Upper lobe of right lung (tissue), 1 donor: ENCODE measurements at places on chromosomes 3 and 15. TPM values are rescaled to one million over a fixed set of nuclear protein-coding genes. Genes with fewer than 3 reads are reported as not detected.

MRAS gene
- total RNA-seq, result 79.4 TPM

BSN gene
- total RNA-seq, result 0.43 TPM

CSTA gene
- 22.3 TPM for total RNA-seq

C3orf52 gene
- 20.1 TPM for total RNA-seq

DNA sequence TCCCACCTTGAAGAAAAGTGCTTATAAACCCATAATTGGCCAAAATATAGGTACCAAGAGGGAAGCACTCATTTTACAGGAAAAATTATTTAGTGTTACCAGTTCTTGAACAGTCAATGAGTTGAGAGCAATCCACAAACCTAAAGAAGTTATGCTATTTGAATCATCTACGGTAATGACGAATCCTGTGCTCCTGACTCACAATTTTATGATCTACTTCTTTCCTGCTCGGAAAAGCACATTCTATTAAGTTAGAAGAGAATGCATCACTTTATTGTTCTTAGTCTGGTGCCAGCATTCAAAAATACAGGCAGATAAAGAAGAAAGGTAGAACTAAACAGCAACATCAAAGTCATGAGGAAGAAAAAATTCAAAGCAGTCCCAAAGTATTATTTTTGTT, 33.2 kb downstream of the CHRM5 start:
- no peak for DNase-seq
- H3K27me3 ChIP-seq, result no peaks in the 10 kb centered on the region
- no peak overlapping the region for H3K27ac ChIP-seq
- no peaks in the 10 kb centered on the region for H3K36me3 ChIP-seq

DNA sequence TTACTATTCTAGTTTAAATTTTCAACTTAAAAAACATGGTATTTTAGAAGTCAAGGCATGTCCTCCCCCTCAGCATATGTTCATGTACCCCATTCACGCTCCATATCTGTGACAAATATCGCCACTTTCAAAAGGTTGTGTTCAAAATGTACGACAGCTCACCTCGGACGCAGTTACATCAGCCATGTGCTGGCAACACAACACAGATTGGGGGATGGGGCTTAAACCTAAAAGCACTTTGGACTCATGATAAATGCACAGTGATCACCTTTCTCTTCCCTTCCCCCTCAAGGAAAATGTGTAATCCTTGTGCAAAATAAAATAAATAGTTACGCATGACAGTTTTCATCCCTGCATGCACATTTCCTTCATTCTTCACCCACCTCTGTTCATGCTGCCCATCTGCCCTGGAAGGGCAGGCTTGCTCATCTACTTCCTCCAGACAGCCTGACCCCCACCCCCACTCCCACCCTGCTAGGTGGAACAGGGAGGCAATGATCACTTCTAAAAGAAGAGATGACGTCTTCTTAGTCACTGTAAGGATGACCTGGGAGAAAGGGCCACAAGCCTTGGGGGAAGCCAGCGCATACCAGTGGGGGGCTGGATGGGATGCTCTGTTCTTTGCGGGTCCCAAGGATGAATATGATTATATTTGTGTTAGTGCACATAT, 271.4 kb upstream of the SEMA6D start:
- H3K4me1 ChIP-seq, result no peaks in the 10 kb centered on the region
- H3K4me3 ChIP-seq, result no peak overlapping the region
- DNase-seq, result no peak
- H3K27me3 ChIP-seq, result no peaks in the 10 kb centered on the region
- H3K36me3 ChIP-seq, result no peaks in the 10 kb centered on the region

- H3K4me1 ChIP-seq, result no peaks in the 10 kb centered on the region
- H3K4me3 ChIP-seq, result no peak overlapping the region
- no peak overlapping the region for H3K27ac ChIP-seq
- H3K36me3 ChIP-seq, result no peaks in the 10 kb centered on the region
Observed at GRCh38 chr3:165920984-165921383, 83.8 kb upstream of the BCHE start.

DNA sequence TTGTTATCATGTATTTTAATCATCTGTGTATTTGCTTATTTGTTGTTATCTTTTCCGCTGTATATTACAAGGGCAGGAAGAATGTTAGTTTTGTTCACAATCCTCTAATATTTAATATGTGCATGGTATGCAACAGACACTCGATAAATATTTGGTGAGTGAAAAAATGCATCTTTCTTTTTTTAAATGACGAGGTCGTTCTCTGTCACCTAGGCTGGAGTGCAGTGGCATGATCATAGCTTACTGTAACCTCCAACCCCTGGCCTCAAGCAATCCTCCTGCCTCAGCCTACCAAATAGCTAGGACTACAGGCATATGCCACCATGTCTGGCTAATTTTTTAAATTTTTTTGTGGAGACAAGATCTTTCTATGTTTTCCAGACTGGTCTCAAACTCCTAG, 66.2 kb downstream of the MITF start:
- DNase-seq, result no peak
- H3K36me3 ChIP-seq, result no peaks in the 10 kb centered on the region
- no peaks in the 10 kb centered on the region for H3K27me3 ChIP-seq
- H3K4me1 ChIP-seq, result no peaks in the 10 kb centered on the region
- no peak overlapping the region for H3K4me3 ChIP-seq

- H3K36me3 ChIP-seq, result no peaks in the 10 kb centered on the region
- H3K4me1 ChIP-seq, result no peaks in the 10 kb centered on the region
- H3K27ac ChIP-seq, result no peak overlapping the region
- H3K27me3 ChIP-seq, result no peaks in the 10 kb centered on the region
- no peak for DNase-seq
Observed at GRCh38 chr3:113867506-113867905, 28.9 kb downstream of the GRAMD1C start.

GRCh38 chr3:155026999-155027591, 53.0 kb upstream of the MME start:
- no peak for DNase-seq
- no peak overlapping the region for H3K4me3 ChIP-seq
- peak overlapping the region; percentile 62 for H3K27ac ChIP-seq
- peaks cover 14% of the 10 kb centered on the region for H3K4me1 ChIP-seq
- no peaks in the 10 kb centered on the region for H3K36me3 ChIP-seq

DNA sequence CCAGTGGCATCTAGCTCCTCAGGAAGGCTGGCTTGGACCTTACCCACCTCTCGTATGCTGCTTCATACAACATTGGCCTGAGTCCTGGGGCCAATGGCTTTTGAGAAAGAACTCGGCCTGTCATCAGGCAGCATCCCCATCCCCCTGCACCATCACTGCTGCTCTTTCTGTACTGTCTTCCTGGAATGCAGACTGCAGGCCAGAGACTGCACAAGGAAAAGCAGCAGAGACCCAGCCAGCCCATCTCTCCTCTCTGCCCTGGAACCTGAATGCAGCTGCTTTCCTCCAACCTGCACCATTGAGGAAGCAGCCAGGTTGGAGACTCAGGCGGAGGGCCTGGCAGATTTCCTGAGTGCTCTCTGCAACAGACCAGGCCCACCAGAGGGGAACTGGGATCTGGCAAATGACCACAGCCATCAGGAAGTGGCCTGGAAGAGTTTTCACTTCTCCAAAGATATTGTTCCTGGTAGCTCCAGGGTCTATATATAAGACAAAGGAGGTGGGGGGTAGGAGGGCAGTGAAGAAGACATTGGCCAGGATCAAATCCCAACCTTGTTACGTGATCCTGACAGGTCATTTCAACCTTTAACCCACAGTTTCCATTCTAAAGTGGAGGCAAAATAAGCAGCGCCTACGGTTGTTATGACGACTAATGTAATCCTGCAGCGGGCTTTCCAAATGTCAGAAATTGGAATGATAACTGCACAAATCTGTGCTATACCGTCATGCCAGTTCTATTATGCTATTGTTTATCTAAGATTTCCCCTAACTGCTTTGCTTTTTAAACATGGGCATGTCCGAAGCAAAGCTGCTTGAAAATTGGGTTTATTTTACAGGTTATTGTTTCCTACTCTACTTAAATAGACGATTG, 24.4 kb upstream of the RAB7A start:
- no peaks in the 10 kb centered on the region for H3K36me3 ChIP-seq
- H3K4me3 ChIP-seq, result no peak overlapping the region
- no peaks in the 10 kb centered on the region for H3K27me3 ChIP-seq
- H3K4me1 ChIP-seq, result peaks cover 8% of the 10 kb centered on the region
- no peak for DNase-seq

- H3K4me1 ChIP-seq, result peaks cover 3% of the 10 kb centered on the region
- no peak overlapping the region for H3K4me3 ChIP-seq
- no peak for DNase-seq
- no peak overlapping the region for H3K27ac ChIP-seq
Observed at GRCh38 chr15:44385344-44385942, 42.0 kb upstream of the CTDSPL2 start.

DNA sequence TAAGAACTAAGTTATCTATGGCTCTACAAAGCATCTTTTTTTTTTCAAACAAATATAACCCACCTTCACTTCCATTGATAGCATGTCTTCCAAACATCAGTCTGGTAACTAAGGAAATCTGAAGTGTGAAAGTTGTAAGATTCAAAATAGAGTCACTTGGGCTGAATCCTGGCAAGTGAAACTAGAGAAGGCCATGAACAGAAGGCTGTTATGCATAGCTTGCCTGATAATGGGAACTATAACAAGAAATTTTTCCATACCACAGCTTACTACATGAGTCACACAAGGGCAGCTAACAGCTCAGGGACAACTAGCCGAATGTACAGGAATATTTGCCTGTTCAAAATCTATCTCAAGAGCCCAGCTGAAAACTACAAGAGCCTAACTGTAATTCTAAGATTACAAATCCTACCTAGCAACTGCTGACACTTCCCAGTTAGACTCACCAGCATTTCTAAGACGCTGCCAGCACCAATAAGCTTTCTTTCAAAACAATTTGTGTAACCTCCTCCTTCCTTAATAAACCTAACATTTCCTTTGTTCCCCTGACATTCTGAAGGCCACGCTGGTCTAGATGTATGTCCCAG, 1066.5 kb downstream of the PLOD2 start:
- no peak for DNase-seq
- no peaks in the 10 kb centered on the region for H3K36me3 ChIP-seq
- no peak overlapping the region for H3K27ac ChIP-seq
- no peaks in the 10 kb centered on the region for H3K27me3 ChIP-seq
- no peaks in the 10 kb centered on the region for H3K4me1 ChIP-seq

DNA sequence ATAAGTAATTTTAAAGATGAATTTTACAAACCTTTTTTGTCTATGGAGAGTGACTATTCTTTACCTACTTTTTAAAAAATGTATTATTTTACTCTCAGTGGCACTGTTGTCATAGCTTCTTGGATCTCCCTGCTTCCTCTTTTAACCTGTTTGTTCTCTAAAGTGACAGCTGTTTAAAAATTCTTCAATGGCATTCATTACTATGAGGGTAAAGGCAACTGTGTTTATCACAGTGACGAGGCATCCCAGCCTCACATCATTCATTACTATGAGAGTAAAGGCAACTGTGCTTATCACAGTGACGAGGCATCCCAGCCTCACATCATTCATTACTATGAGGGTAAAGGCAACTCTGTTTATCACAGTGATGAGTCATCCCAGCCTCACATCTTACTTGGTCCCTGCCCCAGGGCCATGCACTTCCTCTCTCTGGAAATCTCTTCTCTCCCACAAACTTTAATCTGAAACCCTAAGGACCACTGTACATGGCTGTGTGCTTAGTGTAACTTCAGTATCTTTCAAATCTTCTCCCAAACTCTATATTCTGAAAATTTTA, 101.7 kb upstream of the ZNF717 start:
- no peaks in the 10 kb centered on the region for H3K36me3 ChIP-seq
- H3K27me3 ChIP-seq, result no peaks in the 10 kb centered on the region
- no peak for DNase-seq
- H3K4me1 ChIP-seq, result no peaks in the 10 kb centered on the region

GRCh38 chr3:192888190-192888589, 29.5 kb downstream of the MB21D2 start:
- no peak for DNase-seq
- H3K27ac ChIP-seq, result no peak overlapping the region
- H3K4me1 ChIP-seq, result peaks cover 19% of the 10 kb centered on the region
- H3K27me3 ChIP-seq, result no peaks in the 10 kb centered on the region

- H3K4me1 ChIP-seq, result no peaks in the 10 kb centered on the region
- H3K27ac ChIP-seq, result no peak overlapping the region
- no peak for DNase-seq
- no peaks in the 10 kb centered on the region for H3K36me3 ChIP-seq
- H3K4me3 ChIP-seq, result no peak overlapping the region
Observed at GRCh38 chr15:25930931-25931330, 67.8 kb upstream of the ATP10A start.

DNA sequence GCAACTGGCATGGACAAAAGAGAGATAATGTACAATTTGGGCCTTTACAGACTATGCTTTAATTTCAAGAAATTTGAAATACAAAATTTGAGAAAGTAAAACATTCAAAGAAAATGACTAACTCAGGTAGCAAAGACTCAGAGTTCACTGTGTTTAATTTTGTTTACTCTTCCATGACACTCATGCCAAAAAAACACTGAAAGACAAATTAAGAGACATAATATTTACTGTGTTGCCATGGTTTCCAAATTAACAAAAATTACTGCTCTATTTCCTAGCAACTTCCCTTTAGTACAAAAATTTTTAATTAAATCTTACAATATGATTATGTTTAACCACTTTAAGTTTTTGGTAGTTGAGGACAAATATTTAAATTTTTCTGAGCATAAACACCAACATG, 29.6 kb downstream of the LRRFIP2 start:
- H3K4me1 ChIP-seq, result peaks cover 24% of the 10 kb centered on the region
- H3K4me3 ChIP-seq, result no peak overlapping the region
- H3K27me3 ChIP-seq, result no peaks in the 10 kb centered on the region
- H3K36me3 ChIP-seq, result peaks cover 22% of the 10 kb centered on the region

DNA sequence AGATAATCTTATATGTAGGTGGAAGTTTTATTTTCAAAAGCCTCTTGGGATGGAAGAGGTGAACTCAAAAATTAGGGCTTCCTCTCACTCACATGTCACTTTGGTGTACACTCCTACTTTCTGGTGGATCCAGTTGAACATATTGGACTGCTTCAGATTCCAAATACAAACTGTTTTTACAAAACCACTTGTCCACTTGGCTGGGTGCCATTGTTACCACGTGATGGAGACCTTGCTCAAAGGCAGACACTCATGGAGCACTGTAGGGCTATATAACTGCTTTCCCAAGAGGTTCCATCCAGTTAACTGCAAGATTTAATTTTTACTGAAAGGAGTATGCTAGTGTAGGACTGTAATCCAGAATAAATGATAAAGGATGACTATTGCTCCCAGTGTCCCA, 307.0 kb downstream of the EPHA6 start:
- H3K4me3 ChIP-seq, result no peak overlapping the region
- DNase-seq, result no peak
- no peak overlapping the region for H3K27ac ChIP-seq

DNA sequence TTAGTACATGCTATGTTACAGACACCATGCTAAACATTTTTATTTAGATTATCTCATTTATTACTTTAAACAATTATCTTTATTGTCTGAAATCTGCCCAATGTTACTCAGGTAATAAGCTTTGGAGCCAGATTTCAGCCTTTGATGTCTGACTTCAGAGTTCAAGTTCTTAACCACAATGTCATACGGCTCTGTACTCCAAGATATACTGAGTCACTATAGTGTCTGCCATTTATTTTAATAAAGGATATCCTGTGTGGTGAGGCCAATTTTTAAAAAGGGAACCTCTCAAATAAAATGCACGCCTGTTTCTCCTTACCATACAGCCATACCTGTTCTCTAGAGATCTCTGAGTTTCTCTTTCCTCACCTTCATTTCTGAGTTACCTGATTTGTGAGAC, 193.1 kb downstream of the EPHA3 start:
- no peak overlapping the region for H3K4me3 ChIP-seq
- no peak overlapping the region for H3K27ac ChIP-seq
- H3K4me1 ChIP-seq, result no peaks in the 10 kb centered on the region
- no peak for DNase-seq

GRCh38 chr15:70273808-70274207, 176.1 kb upstream of the TLE3 start:
- H3K4me1 ChIP-seq, result peaks cover 14% of the 10 kb centered on the region
- DNase-seq, result no peak
- H3K27ac ChIP-seq, result no peak overlapping the region
- H3K36me3 ChIP-seq, result no peaks in the 10 kb centered on the region
- H3K27me3 ChIP-seq, result no peaks in the 10 kb centered on the region
- H3K4me3 ChIP-seq, result no peak overlapping the region
